ENCODE measurements at places on chromosomes 16 and 17.

DNA sequence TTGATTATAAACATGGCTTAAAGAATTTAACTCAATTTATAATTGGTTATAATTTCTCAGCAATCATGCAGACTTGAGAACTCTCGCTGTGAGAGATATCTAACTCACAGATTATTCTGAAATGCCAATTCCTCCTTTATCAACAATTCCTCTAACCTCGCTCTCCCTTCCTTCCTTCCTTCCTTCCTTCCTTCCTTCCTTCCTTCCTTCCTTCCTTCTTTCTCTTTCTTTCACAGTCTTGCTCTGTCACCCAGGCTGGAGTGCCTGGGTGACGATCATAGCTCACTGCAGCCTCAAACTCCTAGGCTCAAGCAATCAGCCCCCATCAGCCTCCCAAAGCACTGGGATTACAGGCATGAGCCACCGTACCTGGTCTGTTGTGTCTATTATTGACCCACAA is 42.4 kb downstream of the CHD9 start:
- DNase-seq, result no peak

DNA sequence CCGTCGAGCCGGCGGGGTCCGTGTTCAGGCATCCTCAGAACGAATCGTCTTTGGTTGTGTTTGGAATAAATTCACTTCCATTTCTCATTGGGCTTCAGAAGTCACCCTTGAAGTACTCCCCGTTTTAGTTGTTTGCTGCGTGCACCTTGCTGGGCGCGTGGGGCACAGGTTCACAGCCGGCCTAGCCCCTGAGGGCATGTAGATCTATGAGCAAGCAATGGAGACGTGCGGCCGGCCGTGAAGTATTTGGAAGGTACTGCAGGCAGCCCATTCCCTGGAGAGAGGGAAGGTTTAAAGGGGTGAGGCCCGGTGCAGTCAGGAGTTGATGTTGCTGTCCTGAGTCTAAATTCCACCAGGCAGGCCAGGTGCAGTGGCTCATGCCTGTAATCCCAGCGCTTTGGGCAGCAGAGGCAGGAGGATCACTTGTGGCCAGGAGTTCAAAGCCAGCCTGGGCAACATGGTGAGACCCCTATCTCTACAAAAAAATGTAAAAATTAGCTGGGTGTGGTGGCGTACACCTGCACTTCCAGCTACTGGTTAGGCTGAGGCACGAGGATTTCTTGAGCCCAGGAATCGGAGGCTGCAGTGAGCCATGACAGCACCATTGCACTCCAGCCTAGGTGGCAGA is 714 bp downstream of the ACSF3 start:
- peak; percentile 5 for DNase-seq

DNA sequence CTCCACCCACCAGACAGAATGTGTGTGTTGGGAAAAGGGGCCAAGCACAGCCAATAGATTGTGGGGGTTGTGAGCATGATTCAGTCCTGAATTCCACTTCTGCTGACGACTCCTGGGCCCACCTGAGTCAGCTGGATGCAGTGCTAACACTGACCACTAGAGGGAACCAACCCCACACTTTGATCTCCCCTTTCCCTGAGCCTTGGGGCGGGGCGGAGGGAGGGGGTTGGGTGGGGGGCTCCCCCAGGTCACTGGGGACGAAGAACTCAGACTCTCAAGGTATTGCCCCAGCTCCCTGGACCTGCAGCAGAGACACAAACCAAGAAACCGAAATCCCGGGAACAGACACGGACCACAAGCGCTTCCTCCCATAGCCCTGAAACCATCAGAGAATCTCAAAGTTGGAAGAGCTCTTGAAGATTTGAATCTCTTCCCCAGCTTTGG is 621 bp upstream of the CSHL1 start:
- no peak for DNase-seq

DNA sequence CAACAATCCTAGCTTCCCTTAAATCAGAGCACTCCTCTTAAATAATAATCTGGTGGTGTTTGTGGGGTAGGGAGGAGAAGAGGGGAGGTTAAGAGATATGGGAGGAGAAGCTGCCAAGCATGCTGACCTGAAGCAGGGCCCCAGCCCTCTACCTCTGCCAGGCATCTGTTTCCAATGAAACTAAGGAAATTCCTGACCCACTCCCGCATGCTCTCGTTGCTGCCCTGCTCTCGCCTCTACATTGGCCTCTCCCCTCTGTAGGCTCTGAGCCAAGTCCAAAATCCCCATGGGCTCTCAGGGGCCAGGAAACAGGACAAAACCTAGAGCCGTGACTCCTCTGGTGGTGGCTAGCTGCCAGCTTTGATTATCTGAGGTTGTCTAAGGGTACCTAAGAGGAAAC is 559.5 kb upstream of the CDH11 start:
- no peak for DNase-seq

DNA sequence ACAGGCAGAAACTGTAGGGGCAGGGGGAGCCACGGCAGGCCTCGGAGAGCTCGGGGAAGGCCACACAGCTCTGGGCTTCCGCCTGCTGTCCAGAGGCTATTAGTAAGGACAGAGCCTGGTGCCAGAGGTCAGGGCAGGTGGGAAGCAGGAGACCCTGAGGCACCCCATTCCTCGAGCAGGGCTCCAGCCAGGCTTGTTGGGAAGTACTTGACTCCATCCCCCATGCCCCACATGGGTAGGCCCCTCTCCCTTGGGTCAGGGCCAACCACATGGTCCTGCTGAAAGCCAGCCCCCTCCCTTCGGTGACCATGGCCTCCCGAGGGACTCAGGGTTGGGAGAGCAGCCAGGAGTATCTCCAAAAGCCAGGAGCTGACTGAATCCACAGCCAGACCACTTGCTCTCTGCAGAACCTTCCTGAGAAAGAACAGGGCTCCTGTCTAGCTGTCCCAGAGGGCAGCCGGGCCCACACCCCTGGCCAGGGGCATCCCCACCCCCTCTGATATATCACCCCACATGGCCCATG is 17.4 kb upstream of the MPRIP start:
- no peak for DNase-seq

DNA sequence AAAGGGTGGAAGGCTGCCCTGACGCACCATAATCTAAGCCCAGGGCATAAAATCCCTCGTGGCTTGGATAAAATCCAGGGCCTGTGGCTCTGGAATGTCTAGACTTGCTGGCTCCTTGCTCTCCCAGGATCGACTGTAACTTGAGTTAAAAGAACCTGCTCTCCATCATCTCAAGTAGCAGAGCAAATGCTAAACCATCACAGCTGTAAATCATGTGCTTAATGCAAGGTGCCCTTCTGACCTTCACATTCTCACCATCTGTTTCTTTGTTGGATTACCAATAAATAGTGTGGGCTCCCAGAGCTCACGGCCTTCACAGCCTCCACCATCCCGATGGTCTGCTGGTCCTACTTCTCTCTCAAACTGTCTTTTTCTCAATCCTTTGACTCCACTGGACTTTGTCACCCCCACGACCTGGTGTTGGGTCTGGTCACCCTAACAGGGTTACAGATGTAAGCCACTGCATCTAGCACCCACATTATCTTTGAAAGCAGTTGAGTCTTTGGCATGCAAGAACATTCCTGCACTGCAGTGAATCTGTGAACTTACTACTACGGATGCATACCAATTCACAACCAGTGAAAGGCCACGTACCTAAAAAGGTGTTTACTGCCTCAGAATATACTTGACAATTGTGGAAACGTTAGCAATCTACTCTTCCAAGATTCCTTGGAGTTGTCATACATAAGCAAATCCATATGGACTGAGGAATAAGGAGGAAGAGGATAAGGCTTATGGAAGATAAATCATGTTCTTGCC is 15.3 kb downstream of the RSL1D1 start:
- no peak for DNase-seq

DNA sequence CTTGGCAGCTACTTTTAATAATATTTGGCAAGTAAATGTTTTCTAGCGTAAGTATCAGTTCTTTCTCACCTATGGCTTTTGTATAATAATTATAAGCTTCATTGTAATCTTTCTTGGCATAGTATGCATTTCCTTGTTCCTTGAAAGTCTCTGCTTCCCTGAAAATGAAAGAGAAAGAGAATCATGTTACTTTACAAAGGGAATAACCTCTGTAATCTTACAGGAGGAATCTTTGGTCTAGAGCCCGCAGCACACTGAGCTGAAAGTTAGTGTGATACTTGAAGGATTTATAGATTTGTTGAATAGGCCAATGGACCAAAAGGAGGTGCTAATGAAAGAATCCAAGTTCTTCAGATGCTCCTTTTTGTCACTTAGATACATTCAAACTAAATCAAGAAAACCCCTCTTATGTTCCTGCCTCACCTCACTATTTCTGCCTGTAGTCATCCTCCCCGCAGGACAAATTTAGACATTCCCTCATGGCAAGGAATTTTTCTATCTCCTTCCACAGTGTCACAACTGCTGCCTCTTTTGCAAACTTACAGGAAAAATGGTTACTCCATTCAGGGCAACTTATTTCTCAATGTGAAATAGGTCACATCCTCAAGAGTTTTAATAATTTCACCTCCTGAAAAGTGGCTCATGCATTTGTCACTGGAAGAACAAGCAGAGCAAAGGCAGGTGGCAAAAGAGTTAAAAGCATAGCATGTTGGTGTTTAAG is 16.7 kb downstream of the DNAJC7 start:
- no peak for DNase-seq

- DNase-seq, result no peak
Observed at GRCh38 chr17:28573521-28573920, 2.2 kb upstream of the PIGS start.

- DNase-seq, result no peak
Observed at GRCh38 chr16:76386784-76387183, 109.6 kb downstream of the CNTNAP4 start.

- DNase-seq, result no peak
Observed at GRCh38 chr17:59311051-59311468, 20.4 kb upstream of the YPEL2 start.

DNA sequence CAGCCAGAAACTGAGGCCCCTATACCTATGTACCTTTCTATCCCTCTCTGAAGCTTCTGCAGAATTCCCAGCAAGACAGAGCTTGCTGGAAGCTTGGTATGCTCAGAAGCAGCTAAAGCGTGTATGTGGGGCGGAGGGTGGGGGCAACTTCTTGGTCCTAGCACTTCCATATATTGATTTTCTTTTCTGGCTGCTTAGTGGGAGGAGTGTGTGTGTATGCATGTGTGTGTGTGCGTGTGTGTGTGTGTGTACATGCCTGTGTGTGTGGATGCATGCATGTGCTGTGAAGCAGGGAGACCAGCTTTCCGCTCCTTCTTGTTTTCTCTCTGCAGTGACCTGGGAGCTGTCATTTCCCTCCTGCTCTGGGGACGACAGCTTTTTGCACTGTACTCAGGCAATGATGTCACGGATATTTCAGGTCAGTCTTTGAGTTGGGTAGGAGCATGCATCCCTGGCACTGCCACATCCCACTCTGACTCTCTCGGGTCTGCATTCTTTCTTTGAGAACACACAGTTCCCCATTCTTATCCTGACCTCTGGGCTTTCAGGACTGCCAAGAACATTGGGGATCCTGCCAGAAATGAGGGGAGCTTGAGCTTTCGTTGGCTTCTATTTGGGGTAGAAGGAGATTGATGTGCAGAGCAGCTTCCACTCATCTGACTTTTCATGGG is 10.7 kb downstream of the HPR start:
- no peak for DNase-seq

All from epithelial cell of prostate (primary cell).